ENCODE measurements at places on chromosomes 1 and 21. TPM values are rescaled to one million over a fixed set of nuclear protein-coding genes. Genes with fewer than 3 reads are reported as not detected.
A peak's percentile ranks its signal among the peaks of the same experiment; 100 is the strongest.

The FAM151A gene
- not detected for total RNA-seq

The SLC6A17 gene
- total RNA-seq = 2.1 TPM

The SDC3 gene
- total RNA-seq = 43.6 TPM

The TMEM52 gene
- 0.87 TPM for total RNA-seq

The REG4 gene
- total RNA-seq = not detected

The SERPINC1 gene
- total RNA-seq = 0.34 TPM

The OPTC gene
- not detected for total RNA-seq

The LY9 gene
- not detected for total RNA-seq

The AKR1A1 gene
- 49.8 TPM for total RNA-seq

GRCh38 chr1:201335174-201335870, 42.2 kb downstream of the TNNT2 start:
- H3K36me3 ChIP-seq = no peaks in the 10 kb centered on the region
- H3K27me3 ChIP-seq = 0 out of 2 replicates have a peak, but pooled peaks cover 2% of the 10 kb centered on the region
- no peak overlapping the region for H3K27ac ChIP-seq
- H3K4me3 ChIP-seq = no peak overlapping the region
- no peak for DNase-seq

DNA sequence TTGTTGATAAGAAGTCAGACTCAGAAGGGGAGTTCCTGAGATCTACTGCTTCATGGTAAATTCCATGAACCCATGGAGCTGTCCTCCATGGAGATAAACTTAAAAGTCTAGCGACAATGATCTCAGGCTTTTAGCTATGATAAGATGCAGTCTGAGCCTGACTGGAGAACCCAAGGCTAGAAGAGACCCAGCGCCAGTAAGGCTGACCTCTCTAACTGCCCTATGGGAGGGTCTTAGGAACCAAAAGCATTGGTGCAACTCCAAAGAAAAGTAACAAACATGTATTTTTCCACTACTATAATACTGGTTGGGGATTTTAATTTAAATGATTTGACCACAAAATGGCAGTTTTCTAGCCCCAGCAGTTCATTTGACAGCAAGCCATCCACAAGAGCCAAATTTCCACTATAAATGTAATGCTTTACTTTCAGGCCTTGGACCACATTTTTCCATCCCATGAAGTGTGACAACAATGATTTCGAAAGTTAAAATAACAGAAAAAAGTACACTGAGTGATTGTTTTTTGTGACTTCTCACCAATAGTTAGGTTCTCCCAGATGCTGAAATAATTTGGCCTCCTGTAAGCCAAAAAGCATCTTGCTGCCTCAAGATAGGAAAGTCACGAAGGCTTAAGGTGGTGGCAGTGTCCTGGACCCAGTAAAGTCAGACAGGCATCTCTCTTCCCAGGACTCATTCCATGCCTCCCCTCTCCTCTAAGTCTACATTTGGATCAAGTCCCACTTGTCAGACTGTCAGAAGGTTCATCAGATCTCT, 43.1 kb upstream of the EXOSC10 start:
- DNase-seq = no peak
- H3K4me1 ChIP-seq = no peaks in the 10 kb centered on the region
- H3K36me3 ChIP-seq = peaks cover 53% of the 10 kb centered on the region
- no peaks in the 10 kb centered on the region for H3K27me3 ChIP-seq
- no peak overlapping the region for H3K4me3 ChIP-seq

GRCh38 chr1:23354245-23354644, 10.2 kb upstream of the HNRNPR start:
- H3K27ac ChIP-seq = no peak overlapping the region
- H3K4me1 ChIP-seq = no peaks in the 10 kb centered on the region
- no peak for DNase-seq
- H3K27me3 ChIP-seq = no peaks in the 10 kb centered on the region
- H3K36me3 ChIP-seq = peaks cover 14% of the 10 kb centered on the region

- no peak overlapping the region for H3K4me3 ChIP-seq
- no peaks in the 10 kb centered on the region for H3K36me3 ChIP-seq
Observed at GRCh38 chr1:39827201-39827600, 38.5 kb upstream of the BMP8B start.

DNA sequence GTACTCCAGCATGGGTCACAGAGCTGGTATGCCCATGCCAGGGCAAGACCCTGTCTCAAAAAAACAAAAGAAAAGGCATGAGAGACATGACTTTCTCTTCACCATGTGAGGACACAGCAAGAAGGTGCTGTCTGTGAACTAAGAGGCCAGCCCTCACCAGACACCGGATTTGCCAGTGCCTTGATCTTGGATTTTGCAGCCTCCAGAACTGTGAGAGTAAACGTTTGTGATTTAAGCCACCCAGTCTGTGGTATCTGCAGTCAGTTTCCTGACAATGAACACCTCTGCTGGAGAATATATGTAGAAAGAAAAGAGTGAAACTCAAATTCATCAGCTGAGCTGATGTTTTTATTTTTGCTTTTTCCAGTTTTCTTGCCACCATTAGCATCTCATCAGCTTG, 166.3 kb upstream of the RAB4A start:
- no peak overlapping the region for H3K4me3 ChIP-seq
- no peak overlapping the region for H3K27ac ChIP-seq
- H3K27me3 ChIP-seq = no peaks in the 10 kb centered on the region

- peak; percentile 69 for DNase-seq
- 0 out of 2 replicates have a peak overlapping the region, but pooled peaks have one; percentile 2 for H3K27ac ChIP-seq
- H3K4me3 ChIP-seq = no peak overlapping the region
- no peaks in the 10 kb centered on the region for H3K27me3 ChIP-seq
- no peaks in the 10 kb centered on the region for H3K36me3 ChIP-seq
Observed at GRCh38 chr1:38139738-38140487, 93.3 kb upstream of the POU3F1 start.

DNA sequence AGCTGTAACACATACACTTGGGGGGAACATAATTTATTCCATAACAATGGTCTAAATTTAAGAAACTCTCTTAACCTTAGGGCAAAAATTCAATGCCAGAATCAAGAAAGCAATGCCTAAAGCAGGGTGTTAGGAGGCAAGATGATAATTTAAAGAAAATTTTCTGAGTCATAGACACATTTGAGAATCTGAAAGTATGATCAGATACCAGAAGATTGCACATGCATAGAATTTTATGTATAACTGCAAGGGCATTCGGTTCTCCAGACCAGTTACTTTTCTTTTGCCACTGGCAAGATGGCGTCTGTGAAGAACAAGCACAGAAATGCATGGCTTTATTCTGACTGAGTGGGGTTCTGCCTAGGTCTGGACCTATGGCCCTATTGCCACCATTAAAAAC, 64.4 kb upstream of the IPO9 start:
- no peaks in the 10 kb centered on the region for H3K27me3 ChIP-seq
- H3K4me1 ChIP-seq = peaks cover 64% of the 10 kb centered on the region
- H3K4me3 ChIP-seq = no peak overlapping the region
- DNase-seq = no peak

- H3K27me3 ChIP-seq = no peaks in the 10 kb centered on the region
- H3K27ac ChIP-seq = no peak overlapping the region
- H3K4me3 ChIP-seq = no peak overlapping the region
- no peaks in the 10 kb centered on the region for H3K36me3 ChIP-seq
- DNase-seq = peak; percentile 2
Observed at GRCh38 chr1:79859212-79859948, 852.9 kb upstream of the ADGRL4 start.

- no peaks in the 10 kb centered on the region for H3K27me3 ChIP-seq
- H3K36me3 ChIP-seq = no peaks in the 10 kb centered on the region
- no peak overlapping the region for H3K27ac ChIP-seq
- no peak overlapping the region for H3K4me3 ChIP-seq
- peak; percentile 13 for DNase-seq
Observed at GRCh38 chr1:31569596-31570173, 6.6 kb upstream of the TINAGL1 start.

GRCh38 chr1:61523893-61524605, 200.9 kb downstream of the TM2D1 start:
- no peaks in the 10 kb centered on the region for H3K4me1 ChIP-seq
- no peak overlapping the region for H3K27ac ChIP-seq
- no peak for DNase-seq

DNA sequence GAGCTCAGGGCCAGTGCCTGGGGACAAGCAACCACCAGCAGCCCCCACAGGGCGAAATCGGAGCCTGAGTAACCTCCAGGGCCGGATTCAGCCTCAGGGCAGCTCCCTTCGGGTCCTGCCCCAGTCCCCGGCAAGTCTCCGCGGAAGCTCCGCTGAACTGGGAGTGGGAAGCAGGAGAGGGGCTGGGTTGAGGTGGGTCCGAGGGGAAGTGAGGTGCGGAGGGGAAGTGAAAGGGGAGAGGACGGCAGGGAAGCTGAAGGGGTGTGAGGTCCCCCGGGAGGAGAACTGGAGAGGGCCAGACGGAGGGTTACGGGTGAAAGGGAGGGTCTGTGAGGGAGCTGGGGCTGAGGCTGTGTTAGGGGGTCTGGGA, 560 bp downstream of the PADI2 start:
- no peak overlapping the region for H3K27ac ChIP-seq
- no peaks in the 10 kb centered on the region for H3K27me3 ChIP-seq
- H3K4me3 ChIP-seq = no peak overlapping the region
- H3K4me1 ChIP-seq = peaks cover 25% of the 10 kb centered on the region

GRCh38 chr1:150236614-150237100, 745 bp upstream of the ANP32E start:
- H3K4me1 ChIP-seq = peaks cover 13% of the 10 kb centered on the region
- H3K27me3 ChIP-seq = no peaks in the 10 kb centered on the region
- peaks cover 15% of the 10 kb centered on the region for H3K36me3 ChIP-seq
- peak overlapping the region; percentile 81 for H3K27ac ChIP-seq
- DNase-seq = peak; percentile 4

GRCh38 chr1:200334661-200335256, 75.1 kb downstream of the ZNF281 start:
- DNase-seq = no peak
- no peak overlapping the region for H3K27ac ChIP-seq

GRCh38 chr1:22804969-22805671, 94.5 kb downstream of the EPHB2 start:
- no peak for DNase-seq
- H3K4me3 ChIP-seq = no peak overlapping the region
- H3K36me3 ChIP-seq = no peaks in the 10 kb centered on the region
- no peak overlapping the region for H3K27ac ChIP-seq
- no peaks in the 10 kb centered on the region for H3K27me3 ChIP-seq
- H3K4me1 ChIP-seq = no peaks in the 10 kb centered on the region

DNA sequence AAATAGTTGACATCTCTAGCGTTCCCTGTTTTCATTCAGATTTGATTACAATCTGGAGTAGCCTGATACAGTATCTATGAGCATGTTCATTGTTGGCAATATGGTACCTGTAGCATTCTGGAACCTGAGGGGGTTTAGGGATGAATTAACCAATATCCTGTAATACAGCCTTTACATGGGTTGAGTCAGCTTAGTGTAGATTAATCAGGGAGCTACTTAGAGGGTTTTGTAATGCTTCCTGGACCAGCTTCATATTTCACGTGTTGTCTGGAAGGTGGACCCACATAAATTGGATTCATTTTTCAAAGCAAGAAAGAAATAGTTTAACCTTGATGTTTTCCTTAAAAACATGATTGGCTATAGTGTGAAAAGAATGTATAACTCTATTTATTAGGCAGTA, 3.6 kb downstream of the OTUD3 start:
- peaks cover 47% of the 10 kb centered on the region for H3K36me3 ChIP-seq
- no peak overlapping the region for H3K4me3 ChIP-seq
- H3K27ac ChIP-seq = no peak overlapping the region

- no peaks in the 10 kb centered on the region for H3K27me3 ChIP-seq
- H3K4me1 ChIP-seq = no peaks in the 10 kb centered on the region
- H3K27ac ChIP-seq = no peak overlapping the region
- DNase-seq = no peak
- H3K4me3 ChIP-seq = no peak overlapping the region
- H3K36me3 ChIP-seq = no peaks in the 10 kb centered on the region
Observed at GRCh38 chr1:214008791-214009422, 21.1 kb downstream of the PROX1 start.

- H3K36me3 ChIP-seq = no peaks in the 10 kb centered on the region
- peaks cover 9% of the 10 kb centered on the region for H3K27me3 ChIP-seq
- H3K27ac ChIP-seq = no peak overlapping the region
Observed at GRCh38 chr1:65141394-65141793, 6.6 kb upstream of the AK4 start.

DNA sequence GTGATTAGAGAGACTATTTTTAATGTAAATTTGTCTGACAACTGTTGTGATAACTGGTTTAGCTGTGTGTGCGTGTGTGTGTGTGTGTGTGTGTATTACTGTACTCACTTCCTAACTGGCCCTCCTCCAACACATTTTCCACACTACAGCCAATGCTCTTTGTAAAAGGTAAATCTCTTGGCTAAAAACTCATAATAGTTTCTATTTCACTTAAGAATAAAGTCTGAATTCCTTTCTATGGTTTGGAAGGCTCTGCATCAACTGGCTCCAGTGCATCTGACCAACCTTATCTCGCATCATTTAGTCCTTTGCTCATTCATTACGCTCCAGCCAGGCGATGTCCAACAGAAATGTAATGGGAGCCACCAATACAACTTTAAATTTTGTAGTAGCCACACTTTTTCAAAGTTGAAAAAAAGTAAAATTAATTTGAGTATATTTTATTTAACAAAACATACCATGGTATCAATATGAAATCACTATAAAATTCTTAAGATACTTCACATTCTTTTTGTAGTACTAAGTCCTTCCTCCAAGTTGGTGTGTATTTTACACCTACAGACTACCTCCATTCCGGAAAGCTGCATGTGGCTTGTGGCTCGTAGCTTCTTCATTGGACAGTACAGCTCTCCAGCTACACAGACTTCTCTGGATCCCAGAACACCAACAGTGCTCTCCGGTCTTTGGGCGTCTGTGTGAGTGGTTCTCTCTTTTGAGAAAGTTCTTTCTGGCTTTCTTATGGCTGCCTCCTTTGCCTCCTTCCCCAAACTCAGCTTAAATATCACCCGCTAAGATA, 68.9 kb downstream of the NRIP1 start:
- peaks cover 2% of the 10 kb centered on the region for H3K36me3 ChIP-seq
- peaks cover 44% of the 10 kb centered on the region for H3K4me1 ChIP-seq
- no peak overlapping the region for H3K4me3 ChIP-seq

GRCh38 chr1:89598450-89599331, 34.2 kb upstream of the LRRC8C start:
- H3K27me3 ChIP-seq = no peaks in the 10 kb centered on the region
- peaks cover 18% of the 10 kb centered on the region for H3K4me1 ChIP-seq
- H3K27ac ChIP-seq = no peak overlapping the region
- H3K36me3 ChIP-seq = no peaks in the 10 kb centered on the region
- no peak overlapping the region for H3K4me3 ChIP-seq

DNA sequence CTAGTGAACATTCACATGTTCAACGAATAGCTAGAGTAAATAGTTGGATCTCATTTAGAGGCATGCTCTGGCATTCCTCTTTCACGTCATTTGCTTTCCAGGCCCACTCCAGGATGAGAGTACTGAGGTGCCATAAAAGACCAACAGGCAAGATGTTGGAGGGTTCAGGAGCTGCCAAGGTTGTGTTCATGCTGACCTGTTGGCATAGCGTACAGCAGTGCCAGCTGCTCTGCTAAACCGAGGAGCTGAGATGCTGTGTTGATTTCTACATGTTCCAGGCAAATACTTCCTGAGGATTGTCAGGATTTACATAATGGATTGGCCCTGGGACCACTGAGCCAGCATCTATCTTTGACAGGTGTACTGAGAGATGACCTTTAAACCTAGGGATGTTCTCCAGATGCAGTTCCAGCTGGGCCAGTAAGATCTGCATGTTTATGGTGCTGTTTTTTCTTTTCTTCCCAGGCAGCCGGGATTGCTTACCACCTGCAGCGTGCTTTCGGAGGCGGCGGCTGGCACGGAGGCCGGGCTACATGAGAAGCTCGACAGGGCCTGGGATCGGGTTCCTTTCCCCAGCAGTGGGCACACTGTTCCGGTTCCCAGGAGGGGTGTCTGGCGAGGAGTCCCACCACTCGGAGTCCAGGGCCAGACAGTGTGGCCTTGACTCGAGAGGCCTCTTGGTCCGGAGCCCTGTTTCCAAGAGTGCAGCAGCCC, 66.9 kb downstream of the DISC1 start:
- H3K4me3 ChIP-seq = no peak overlapping the region
- DNase-seq = no peak
- no peak overlapping the region for H3K27ac ChIP-seq
- H3K27me3 ChIP-seq = no peaks in the 10 kb centered on the region
- H3K36me3 ChIP-seq = no peaks in the 10 kb centered on the region

All from SJSA1 (cell line).